ENCODE measurements at places on chromosomes 3 and 15.

DNA sequence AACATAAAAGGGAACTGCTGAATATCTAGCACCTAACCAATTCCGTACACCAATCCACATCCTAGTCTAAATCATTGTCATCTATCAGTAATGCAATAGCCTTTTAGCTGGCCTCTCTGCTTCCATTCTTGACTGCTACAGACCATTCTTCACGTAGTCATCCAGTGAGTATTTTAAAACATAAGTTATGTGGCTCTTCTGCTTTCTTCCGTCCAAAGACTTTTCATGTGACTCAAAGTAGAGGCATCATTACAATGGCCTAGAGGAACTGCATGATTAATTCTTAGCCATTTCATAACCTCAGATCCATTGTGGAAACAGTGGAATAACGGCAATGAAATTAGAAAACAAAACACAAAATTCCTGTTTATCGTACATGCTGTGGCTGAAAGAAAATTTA, 88.9 kb upstream of the CBLB start:
- no peak for DNase-seq

- DNase-seq: no peak
Measured at GRCh38 chr3:177694316-177694715, 497.0 kb upstream of the TBL1XR1 start.

DNA sequence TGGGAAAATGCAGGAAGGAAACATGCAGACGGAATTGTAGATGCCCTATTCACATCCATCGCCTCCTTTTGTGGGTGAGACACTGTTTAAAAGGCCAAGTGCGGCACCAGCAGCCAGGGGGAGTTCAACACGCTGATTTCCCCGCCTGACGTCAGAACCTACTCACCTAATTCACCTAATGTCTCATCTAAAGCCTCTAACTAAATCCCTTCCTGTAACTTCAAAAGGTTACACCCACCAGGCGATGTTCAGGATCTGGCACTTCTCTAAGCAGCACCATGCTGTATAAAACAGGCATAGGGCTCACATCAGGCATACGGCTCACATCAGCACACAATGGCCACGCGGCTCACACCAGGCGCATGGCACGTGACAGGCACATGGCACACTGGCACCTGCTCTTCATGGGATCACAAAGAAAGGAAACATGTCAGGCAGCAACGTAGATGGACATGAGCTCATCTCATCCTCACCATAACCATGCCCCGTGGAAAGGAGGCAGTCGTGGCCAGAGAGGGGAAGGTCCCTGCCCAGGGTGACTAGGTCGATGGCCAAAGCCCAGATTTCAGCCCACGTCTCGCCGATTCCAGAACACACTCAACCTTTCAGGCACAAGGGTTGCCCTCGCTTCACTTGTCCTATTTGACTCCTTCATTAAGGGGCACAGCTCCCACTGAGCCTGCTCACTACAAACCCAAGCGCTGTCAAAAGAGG, 21.7 kb downstream of the XXYLT1 start:
- no peak for DNase-seq

- DNase-seq: no peak
Measured at GRCh38 chr3:168951884-168952283, 711.6 kb downstream of the MECOM start.

DNA sequence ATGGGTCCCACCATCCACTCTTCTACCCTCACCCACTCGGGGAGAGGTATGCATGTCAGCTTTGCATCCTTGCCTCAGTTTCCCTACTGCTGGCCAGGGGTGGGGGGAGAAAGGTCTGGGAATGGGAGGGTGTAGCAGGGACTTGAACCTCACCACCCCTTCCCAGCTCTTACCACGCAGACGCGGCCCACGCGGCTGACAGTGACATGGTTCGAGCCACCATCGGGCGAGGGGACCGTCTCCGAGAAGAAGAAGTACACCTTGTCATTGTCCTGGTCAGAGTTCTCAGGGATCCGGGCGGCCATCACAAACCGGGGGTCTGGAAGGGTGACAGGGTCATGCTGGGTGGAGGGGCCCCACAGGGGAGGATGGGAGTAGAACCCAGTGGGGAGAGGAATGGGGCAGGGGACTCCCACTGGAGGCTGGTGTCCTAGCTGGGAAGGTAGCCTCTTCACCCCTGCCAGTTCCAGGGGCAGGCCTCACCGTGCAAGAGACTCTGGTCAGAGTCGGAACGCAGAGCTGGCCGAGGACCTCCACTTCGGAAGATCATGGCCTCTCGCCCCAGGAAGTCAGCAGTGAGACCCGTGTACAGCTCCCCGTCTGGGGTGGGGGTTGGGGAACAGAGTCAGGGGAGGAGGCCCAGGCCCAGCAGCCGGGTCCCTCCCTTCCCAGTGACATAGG, 3.7 kb downstream of the SEMA3G start:
- no peak for DNase-seq

DNA sequence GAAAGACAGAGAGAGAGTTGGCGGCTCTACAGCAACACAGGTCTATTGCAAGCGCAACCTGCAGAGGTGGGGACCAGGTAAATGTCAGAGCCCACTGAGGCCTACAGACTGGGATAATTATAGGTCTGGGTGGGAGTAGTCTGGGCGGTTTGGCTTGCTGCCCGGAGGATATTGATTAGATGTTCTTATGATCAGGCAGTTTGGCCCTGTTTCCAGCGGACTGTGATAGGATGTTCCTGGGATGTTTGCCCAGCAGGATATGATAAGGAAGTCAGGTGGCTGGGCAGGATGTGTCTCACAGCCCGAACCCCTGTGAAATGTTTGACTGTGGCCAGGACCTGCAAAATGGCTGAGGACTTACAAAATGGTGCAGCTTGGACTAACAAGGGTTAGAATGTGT, 364.9 kb downstream of the NAALADL2 start:
- DNase-seq: no peak

GRCh38 chr3:131804565-131805133, 230.2 kb downstream of the CPNE4 start:
- no peak for DNase-seq
